Activated CD4-positive, alpha-beta memory T cell treated with anti-CD3 and anti-CD28 coated beads, Interleukin-2, amount 10 ng/mL, durations not matched to agents 7 days and 5 days (primary cell): ENCODE measurements at places on chromosomes 12 and 14. TPM values are rescaled to one million over a fixed set of nuclear protein-coding genes. Genes with fewer than 3 reads are reported as not detected.

DNA sequence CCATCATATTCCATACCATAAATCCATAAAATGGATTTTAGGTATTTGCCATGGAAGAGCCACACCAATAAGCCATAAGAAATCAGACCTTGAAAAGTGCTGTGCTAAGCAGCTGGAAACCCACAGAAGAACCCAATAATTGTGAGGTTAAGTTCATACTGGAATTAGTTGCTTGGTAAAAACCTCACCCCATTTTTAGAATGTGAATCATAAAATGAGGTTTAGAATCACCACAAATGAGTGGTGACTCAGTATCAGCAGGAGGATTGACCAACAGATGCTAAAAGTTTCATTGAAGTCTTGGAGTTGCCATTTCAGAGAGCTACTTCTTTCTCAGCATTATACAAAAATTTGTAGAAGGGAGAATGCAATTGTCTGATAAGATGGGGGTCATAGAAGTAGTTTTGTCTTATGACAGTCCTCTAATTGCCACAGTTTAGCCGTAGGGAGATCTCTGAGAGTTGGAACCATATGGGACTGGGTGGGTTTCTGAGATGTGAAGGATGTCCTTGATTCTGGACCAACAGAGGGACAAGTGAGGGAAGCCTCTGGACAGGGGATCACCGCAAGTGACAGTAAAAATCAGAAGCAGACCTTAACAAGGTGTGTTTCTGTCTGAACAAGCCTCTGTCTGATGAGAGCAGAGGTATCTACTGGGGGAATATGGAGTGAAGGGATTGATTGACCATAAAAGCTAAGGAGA, 1.4 kb upstream of the STON2 start:
- no peak for DNase-seq
- H3K27ac ChIP-seq = peak overlapping the region; percentile 53
- peak overlapping the region; percentile 12 for H3K4me3 ChIP-seq
- H3K27me3 ChIP-seq = peaks cover 20% of the 10 kb centered on the region
- no peaks in the 10 kb centered on the region for H3K36me3 ChIP-seq

COX8C gene
- total RNA-seq = not detected

GRCh38 chr14:55399852-55400251, 11.8 kb downstream of the ATG14 start:
- no peak for DNase-seq
- H3K4me1 ChIP-seq = peaks cover 14% of the 10 kb centered on the region
- H3K27ac ChIP-seq = no peak overlapping the region
- no peak overlapping the region for H3K4me3 ChIP-seq
- no peaks in the 10 kb centered on the region for H3K27me3 ChIP-seq

- H3K4me1 ChIP-seq = peaks cover 11% of the 10 kb centered on the region
- no peaks in the 10 kb centered on the region for H3K27me3 ChIP-seq
- no peak overlapping the region for H3K4me3 ChIP-seq
- no peak for DNase-seq
- H3K36me3 ChIP-seq = peaks cover 2% of the 10 kb centered on the region
Observed at GRCh38 chr14:94239406-94239805, 53.7 kb downstream of the SERPINA10 start.

- no peaks in the 10 kb centered on the region for H3K4me1 ChIP-seq
- H3K27ac ChIP-seq = no peak overlapping the region
- peaks cover 3% of the 10 kb centered on the region for H3K27me3 ChIP-seq
- no peak for DNase-seq
- H3K4me3 ChIP-seq = no peak overlapping the region
Observed at GRCh38 chr14:25150934-25151790, 101.2 kb upstream of the STXBP6 start.

GRCh38 chr12:99985129-99985570, 414 bp upstream of the ANKS1B start:
- no peaks in the 10 kb centered on the region for H3K36me3 ChIP-seq
- H3K27ac ChIP-seq = no peak overlapping the region
- DNase-seq = no peak
- peak overlapping the region; percentile 62 for H3K4me3 ChIP-seq
- H3K27me3 ChIP-seq = peaks cover 47% of the 10 kb centered on the region

DNA sequence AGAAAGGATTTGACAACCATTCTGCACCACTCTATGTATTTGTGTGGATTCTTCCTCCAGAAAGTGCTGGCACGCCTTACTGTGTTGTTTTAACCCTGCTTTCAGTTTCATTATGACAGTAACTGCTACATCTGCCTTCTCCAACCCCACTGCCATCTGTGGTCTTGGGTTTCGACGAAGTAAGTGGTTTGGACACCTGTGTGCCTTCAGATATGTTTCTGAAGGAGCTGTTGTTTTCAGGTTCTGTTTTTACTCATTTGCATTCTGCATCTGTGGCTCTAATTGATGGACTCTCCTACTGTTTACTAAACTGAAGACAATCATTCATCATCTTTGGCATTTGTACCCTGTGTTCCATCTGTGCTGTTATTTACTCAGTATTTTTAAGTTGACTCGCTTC, 4.1 kb downstream of the TSHR start:
- H3K4me3 ChIP-seq = peak overlapping the region; percentile 42
- peaks cover 19% of the 10 kb centered on the region for H3K36me3 ChIP-seq
- H3K27ac ChIP-seq = peak overlapping the region; percentile 85
- H3K27me3 ChIP-seq = peaks cover 10% of the 10 kb centered on the region
- peak; percentile 86 for DNase-seq
- H3K4me1 ChIP-seq = peaks cover 64% of the 10 kb centered on the region

DNA sequence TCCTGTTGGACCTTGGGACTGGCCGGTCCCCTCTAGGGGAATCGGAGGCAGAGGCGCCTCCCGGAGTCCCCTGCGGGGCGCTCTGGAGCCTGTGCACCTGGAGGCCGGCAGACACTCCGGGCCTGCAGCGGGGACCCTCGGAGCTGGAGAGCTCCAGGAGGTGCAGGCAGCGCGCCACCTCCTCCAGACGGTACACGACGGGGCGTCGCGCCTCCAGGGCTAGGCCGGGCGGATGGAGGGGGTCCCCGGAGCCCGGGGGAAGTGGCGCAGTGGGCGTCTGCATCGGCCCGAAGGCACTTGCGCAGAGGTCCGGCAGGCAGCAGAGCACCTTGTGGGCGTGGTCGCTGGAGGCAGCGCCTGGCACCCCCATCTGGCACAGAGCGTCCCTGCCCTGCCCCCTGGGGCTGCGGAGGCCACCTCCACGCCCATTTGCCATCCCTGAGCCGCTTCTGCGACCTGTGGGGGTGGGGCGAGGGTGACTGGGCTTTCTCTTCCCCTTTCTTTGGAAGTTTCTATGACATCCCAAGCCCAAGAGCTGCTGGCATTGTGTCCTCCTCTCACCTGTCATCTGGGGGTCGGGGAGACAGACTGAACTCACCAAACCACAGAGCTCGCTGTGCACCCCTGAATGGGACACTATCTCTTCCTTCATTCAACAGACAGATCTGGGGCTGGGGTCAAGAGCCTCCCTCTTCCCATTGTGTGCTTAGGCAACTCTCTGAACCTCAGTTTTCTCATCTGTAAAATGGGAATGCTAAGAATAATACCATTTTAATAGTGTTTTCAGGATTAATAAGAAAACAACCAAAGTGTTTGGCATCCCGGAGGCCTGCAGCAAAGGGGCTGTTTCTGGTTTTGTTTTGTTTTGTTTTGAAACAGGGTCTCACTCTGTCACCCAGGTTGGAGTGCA, 37.5 kb upstream of the CORO1C start:
- H3K27me3 ChIP-seq = peaks cover 8% of the 10 kb centered on the region
- no peaks in the 10 kb centered on the region for H3K36me3 ChIP-seq
- H3K27ac ChIP-seq = no peak overlapping the region
- DNase-seq = no peak

GRCh38 chr12:102052192-102053061, 9.4 kb downstream of the WASHC3 start:
- peaks cover 61% of the 10 kb centered on the region for H3K36me3 ChIP-seq
- H3K4me3 ChIP-seq = no peak overlapping the region
- no peak for DNase-seq
- no peak overlapping the region for H3K27ac ChIP-seq
- peaks cover 26% of the 10 kb centered on the region for H3K4me1 ChIP-seq

DNA sequence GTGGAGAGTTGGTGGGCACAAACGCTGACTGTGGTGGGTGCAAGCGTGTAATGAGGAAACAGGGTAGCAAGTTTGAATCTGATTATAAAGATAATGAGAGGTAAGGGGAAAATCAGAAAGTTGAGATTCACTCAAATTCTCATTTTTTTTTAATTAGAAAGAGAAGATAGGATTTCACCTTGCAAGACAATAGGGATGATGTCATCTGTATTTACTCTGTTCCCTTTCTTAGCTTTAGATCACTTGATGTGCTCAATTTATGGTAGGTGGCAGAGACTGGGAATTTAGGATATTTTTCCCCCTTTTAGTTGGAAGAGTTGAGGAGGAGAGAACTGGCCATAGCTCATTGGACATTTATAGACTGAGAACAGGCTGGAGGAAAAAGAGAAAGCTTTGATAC, 363.6 kb downstream of the AEBP2 start:
- no peak overlapping the region for H3K4me3 ChIP-seq
- no peaks in the 10 kb centered on the region for H3K27me3 ChIP-seq
- no peaks in the 10 kb centered on the region for H3K36me3 ChIP-seq
- no peak for DNase-seq
- H3K4me1 ChIP-seq = peaks cover 21% of the 10 kb centered on the region

GRCh38 chr14:103910984-103911383, 17.3 kb upstream of the TDRD9 start:
- H3K4me3 ChIP-seq = no peak overlapping the region
- no peak overlapping the region for H3K27ac ChIP-seq
- peaks cover 11% of the 10 kb centered on the region for H3K4me1 ChIP-seq
- H3K27me3 ChIP-seq = no peaks in the 10 kb centered on the region

RAB21 gene
- 65.0 TPM for total RNA-seq

CRACR2A gene
- total RNA-seq = 32.4 TPM
